Mesendoderm (in vitro differentiated cells): ENCODE measurements at places on chromosomes 4 and X.

DNA sequence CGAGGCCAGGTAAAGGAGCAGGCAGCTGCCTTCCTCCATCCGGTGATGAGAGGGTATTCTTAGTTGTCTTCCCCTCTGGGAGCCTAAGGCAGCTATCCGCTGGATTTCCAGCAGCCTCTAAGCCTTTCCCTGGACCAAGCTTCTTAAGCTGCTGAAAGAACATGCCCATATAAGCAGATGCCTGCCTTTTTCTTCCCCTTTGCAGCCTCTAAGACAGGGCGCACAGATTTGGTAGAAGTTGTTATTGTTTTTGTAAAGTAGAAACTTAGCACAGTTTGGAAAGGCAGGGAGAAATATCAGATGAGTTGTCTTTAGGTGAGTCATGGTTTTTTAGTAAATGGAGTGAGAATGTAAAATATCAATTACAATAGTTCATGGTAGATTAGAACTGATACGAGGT is 210.8 kb downstream of the ARHGAP10 start:
- peak; percentile 23 for DNase-seq

DNA sequence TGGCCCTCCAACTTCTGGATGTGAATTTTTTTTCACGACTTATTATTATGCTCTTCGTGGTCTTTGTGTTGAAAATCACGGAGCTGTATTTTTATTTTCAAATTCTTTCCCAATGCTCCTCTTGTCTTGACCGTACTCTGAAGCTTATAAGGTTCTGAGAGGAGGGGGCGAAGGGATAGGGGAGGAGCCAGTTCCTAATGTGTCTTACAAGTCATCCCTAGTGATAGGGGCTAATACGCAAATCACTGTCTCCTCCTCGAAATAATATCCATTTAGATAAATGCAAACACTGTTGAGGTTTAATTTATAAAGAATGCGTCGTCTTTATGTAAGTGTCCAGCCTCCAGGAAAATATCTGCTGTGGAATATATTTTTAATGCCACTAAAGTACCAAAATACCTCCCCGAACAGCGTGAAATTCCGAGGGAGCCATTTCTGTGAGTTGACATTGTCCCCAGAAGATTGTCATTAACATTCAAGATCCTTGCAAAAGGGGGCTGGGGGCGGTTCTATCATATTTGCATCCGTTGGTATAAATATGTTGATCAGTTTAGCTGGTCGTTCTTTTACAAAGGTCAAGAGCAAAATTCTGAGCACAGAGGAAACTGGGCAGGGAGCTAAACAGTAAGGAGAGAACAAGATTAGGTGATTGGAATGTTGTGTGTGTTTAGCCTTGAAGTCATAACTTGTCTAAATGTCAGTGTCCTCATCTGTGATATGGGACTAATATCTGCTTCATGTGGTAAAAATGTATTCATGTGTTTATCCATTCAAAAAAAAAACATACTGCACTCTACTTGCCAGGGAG is 3.7 kb upstream of the FAT1 start:
- peak; percentile 84 for DNase-seq

- no peak for DNase-seq
Measured at GRCh38 chr4:125796138-125796537, 481.4 kb downstream of the FAT4 start.

- no peak for DNase-seq
Measured at GRCh38 chrX:138008281-138008680, 442.4 kb downstream of the ZIC3 start.

GRCh38 chrX:107398115-107398514 is 51.3 kb upstream of the FRMPD3 start:
- no peak for DNase-seq

- no peak for DNase-seq
Measured at GRCh38 chr4:140069066-140069465, 84.9 kb downstream of the MAML3 start.

DNA sequence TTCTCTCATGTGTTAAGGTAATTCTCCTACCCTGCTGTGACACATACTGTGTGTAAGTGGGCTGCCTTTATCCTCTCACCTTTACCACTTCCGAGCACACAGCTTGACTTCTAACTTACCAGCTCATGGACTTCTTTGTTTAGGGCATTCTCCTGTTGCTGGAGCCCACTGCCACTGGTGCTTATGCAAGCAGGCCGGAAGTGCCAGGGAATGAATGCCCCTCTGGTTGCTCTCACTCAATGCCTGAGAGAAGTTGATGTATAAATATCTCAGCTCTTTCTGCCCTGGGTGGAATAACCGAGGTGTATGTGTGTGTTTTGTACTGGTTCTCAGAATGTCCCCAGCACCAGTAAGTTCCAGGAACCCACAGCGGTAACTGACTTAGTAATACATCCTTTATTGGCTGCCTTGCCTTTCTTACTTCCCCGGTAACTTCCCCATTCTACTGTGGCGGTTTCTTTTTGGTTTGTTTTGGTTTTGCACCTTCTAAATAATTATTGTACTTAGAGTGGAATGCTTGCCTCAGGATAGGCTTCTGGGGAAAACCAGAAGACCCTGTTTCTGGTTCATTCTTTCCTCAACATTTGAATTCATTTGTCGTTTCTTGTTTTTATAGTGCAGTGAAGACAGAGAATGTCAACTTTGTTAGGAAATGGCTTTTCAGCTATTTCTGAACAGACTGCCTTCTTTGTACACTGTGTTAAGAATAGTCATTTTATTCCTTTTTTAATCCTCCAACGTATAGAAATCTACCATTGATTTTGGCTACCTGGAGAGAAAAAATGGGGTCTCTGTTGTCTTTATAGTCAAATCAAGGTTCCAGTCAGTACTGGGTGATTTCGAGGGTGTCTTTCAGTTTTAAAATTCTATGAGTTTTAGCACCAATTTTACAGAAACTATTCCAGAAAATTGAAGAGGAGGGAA is 45.4 kb downstream of the CXorf58 start:
- DNase-seq: peak; percentile 76

- DNase-seq: no peak
Measured at GRCh38 chr4:36164900-36165630, 79.2 kb downstream of the ARAP2 start.

DNA sequence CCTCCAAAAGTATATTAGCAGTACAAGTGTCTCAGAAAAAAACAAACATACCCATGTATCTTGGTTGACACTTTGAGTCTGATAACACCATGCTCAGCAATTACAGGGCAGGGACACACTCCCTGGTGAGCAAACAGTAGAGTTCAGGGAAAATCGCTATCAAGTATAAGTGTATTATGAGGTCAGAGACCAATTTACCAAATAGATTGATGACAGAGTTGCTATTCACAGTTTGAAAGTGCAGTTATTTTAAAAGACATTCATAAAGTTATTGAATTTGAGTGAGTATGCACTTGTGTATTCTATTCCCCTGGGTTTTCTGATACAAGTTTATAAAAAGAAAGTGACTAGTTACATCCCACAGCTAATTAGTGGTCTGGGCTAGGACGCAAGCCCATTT is 10.2 kb upstream of the LONRF3 start:
- DNase-seq: no peak

GRCh38 chr4:26252349-26253025 is 68.3 kb upstream of the RBPJ start:
- peak; percentile 20 for DNase-seq

GRCh38 chr4:10107111-10108091 is 9.2 kb downstream of the WDR1 start:
- no peak for DNase-seq

DNA sequence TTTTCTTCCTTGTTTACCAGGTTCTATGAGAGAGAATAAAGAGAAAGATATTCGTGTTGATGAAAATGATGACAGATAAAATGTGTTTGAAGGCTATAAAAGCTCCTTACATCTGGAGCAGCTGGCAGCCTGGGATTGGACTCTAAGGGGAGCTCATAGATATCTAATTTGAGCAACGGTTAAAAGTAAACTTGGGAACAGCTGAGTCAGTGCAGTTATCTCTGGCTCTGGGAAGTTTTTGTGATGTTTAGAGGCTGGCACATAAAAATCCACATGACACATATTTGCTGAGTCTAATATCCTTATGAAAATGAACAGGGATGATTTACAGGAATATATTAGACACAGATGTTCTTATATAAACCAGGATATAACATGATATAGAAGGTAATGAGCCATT is 331.8 kb upstream of the TENM3 start:
- no peak for DNase-seq

- DNase-seq: peak; percentile 14
Measured at GRCh38 chr4:5409972-5410618, 298.3 kb downstream of the EVC2 start.

DNA sequence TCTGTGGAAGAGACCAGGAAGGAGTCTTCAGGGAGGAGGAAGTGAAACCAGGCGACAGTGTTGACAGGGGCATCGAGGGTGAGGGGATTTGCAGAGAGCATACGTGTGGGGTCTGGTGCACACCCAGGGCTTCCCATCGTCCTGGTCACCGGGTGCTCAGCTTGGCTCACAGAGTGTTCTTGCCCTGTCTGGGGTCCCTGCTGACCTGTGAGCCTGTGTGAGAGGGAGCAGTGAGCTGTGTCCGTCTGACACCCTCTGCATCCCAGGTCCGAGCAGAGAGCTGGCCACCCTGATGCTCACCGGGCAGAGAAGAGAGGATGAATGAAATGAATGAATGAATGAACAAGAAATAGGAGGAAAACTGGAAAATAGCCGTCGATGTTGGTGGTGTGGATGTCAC is 46.5 kb downstream of the CPZ start:
- DNase-seq: no peak

DNA sequence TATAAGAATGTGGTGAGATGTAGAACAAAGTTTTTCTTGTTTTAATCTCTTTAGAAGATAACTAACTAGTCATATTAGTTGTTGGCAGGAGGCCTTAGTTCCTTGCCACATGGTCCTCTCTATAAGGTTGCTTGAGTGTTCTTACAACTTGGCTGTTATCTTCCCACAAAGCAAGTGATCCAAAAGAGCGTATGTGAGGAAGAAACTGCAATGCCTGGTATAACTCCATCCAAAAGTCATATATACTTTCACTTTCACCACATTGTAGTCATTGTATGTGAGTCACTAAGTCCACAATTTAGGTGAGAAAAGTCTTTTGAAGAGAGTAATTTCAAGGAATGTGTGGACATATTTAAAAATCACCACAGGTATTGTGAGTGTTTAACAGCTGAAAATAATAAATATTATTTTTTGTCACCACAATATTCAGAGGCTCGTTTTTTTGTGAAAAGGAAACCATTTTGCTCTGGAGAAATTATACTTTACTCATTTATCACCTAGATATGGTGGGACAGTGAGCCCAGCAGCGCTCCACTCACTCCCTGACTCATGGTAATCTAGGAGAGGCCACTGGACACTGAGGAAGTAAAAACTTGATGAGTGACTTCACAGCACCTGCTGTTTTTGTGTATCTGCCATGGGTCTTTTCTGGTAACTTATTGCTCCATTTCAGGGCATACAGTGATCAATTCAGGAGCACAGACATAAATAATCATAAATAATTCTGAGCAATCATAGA is 369.4 kb upstream of the NDST3 start:
- no peak for DNase-seq

DNA sequence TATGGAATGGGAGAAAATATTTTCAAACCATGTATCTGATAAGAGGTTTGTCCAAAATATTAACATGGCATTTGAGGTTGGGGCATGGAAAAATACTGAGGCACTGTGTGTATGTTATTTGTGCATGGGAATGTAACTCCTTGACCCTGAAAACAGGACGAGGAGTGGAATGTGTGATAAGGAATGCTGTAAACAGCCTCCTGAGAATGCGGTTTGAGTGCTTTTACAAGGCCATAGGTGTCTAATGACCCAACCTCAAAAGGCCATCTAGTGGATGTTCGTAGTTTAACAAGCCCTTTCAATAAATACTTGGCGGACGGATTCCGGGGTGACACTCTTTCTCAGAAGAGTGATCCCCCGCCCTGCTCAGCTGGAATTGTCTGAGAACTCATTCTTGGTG is 162.9 kb upstream of the USP9X start:
- peak; percentile 77 for DNase-seq

DNA sequence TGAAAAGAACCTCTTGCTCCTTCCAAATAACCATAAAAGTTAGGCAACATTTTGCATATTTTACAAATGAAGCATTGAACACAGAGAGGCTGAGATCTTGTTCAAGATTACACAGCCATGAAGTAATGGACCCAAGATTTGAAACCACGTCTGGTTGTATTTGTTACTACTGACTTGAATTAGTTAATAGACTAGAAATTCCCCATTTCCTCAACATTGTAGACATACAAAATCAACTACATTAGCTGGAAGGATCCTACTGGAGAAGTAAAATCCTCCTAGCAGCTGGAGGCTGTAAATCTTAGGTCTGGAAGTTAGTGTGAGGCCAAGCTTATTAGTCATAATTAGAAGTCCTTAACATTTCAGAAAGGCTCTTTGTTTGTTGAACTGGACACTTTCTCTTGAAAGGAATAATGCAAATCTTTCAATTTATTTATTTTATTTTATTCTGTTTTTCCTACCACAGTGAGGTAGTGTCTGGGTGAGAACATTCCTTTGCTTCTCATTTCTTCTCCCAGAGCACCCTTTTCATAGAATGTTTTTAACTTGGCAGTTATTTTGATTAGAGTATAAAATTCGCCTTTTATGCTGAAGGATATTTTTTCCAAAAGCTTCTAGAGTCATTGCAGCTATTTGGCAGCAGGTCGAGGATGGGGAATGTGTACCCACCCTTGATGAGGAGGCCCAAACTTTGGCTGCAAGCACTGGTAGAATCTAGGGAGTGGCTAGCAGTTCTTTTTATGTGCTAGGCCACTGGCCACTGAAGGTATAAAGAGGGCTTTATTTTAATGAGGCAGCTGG is 62.0 kb upstream of the CLNK start:
- DNase-seq: no peak

- peak; percentile 71 for DNase-seq
Measured at GRCh38 chr4:106809076-106809475, 227.0 kb downstream of the DKK2 start.

DNA sequence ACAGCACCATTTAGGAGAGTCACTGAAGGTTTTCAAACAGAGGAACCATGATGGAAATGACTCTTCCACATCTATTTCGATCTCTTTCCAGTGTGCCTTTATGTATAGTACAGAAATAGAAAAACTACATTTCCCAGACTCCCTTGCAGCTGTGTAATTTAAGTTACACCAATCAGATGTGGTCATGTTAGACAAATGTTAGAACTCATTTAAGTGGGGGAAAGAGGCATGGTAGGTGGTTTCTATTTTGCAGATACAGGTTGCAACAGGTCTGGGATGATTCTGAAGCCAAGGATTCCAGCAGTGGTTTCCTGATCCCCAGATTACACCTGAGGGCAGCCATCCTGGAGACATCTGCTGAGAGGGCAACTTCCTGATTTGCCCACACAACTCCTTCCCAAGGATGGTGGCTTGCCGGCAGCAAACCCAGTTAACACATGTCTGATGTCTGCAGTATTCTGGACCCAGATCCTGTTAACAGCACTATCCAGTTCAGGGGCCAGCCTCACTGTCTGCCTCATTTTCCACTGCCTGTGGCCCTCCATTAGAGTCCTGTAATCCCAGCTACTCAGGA is 38.7 kb upstream of the PDK3 start:
- peak; percentile 27 for DNase-seq

- DNase-seq: no peak
Measured at GRCh38 chrX:69285401-69285877, 120.2 kb upstream of the PJA1 start.

- peak; percentile 40 for DNase-seq
Measured at GRCh38 chrX:68183612-68184214, 249.6 kb downstream of the OPHN1 start.
